Stimulated activated CD8-positive, alpha-beta memory T cell treated with anti-CD3 and anti-CD28 coated beads, Interleukin-7, amount 100 ng/mL, for 1 hour (primary cell): ENCODE measurements at places on chromosomes 6 and 20.

DNA sequence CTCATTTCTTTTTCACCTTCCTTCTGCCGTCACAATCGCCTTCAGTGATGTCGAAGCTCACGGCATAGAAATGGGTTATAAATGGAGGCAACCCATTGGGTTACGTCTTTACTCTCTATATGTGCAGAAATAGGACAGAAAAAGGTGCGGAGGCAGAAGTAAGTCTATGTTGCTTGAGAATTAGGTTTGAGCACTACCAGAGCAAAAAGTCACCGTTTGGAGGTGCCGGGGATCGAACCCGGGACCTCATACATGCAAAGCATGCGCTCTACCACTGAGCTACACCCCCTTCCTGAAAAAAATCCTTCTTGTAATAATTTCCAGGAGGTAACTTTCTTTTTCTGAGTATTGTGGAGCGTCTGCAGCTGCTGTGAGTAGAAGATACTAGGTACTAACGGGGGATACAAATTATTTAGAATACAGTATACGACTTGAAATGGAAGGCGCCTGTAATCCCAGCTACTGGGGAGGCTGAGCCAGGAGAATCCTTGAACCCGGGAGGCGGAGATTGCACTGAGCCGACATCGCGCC is 134.2 kb downstream of the TRIM27 start:
- DNase-seq = no peak

- DNase-seq = no peak
These were observed 11.7 kb upstream of the PTPRK start for GRCh38 chr6:128532136-128532535.

DNA sequence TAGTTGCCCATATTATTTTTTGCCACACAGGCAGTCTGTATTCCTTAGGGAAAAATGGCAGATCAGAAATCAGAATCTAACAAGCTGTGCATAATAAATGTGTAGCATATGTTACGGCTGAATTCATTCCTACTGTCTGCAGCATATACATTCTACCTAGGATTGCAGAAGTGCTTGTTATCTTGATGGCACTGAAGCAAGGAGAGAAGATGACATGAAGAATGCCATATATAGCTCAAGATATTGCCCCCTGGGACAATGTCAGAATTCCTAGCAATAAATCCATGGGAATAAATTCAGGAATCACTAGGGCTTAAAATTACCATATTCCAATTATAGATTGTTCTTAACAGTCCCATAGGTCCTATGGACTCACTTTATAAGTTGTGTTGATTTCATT is 293.0 kb upstream of the CNR1 start:
- DNase-seq = no peak

DNA sequence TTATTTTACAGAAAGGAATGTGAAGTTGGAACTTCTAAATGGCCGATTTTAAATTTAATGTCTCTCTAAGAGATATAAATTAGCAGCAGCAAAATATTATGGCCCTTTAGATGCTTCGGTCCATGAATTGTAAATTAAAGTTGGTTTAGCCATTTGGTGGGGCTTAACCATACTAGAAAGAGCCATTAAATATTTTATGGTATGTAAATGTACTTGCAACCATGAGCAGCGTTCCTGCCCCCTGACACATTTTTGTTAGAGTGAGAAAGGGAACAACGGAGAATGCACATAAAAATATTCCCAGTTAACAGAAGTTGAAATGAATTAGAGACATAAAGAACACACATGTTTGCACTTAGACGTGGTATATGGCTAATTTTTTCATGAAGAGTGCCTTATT is 237.9 kb downstream of the MYLK4 start:
- no peak for DNase-seq

DNA sequence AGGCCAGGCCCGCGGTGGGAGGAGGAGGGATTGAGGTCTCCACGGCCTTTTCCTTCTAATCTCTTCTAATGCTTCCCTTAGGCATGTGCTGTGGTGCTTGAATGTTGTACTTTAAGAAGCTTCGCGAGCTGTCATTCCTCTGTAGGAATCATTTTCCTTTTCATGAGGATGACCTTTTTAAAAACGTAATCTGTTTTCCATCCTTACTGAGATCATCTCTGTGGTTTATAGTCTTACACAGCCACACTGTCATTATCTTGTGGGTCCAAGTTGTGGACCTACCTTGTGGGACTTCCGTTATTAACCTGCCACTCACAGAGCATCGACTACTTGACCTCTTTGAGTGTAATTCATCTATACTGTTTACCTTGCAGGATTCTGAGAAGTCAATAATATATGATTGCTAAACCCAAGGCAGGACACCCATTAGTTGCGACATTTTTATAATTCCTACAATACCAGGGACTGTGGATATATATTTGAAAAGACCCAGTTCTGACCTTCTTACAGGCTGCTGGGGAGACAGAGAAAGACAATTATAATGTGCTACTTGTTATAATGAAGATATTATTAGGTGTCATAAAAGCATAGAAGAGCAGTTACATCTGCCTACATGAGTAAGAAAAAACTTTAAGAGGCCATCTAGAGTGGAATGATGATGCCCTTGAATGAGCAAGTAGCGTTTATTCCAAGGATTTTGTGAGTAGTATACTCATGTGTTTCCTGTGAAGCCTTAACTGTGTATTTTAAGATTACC is 842 bp downstream of the SLC25A27 start:
- DNase-seq = no peak

- DNase-seq = no peak
These were observed 302.0 kb downstream of the NRN1 start for GRCh38 chr6:5704708-5705107.

DNA sequence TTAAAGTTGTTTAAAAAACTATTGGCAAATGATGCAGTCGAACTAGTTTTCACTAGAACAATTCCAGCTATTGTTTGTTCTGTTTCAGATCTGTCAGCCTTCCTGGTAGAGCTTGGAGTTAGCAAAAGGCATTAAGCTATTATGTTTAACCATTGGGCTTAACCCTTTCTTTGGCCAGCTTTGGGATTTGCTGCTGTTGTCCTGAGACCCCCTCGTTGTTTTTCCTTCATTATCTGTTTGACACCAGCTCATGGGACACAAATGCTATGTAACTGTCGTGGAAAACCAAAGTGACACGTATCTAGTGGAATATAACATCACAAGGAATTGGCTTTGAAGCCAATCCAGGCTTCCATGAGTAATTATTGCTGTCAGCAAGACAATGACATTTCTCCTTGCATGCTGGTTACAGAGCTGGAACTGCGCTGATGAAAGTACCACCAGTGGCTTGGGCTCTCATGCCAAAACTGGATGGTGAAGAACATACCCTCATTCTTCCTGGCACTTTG is 96.0 kb downstream of the EYA2 start:
- DNase-seq = no peak

- no peak for DNase-seq
These were observed 169.4 kb downstream of the ZDHHC14 start for GRCh38 chr6:157550114-157550989.
